GM12864 (cell line): ENCODE measurements at places on chromosomes 2 and 18.

DNA sequence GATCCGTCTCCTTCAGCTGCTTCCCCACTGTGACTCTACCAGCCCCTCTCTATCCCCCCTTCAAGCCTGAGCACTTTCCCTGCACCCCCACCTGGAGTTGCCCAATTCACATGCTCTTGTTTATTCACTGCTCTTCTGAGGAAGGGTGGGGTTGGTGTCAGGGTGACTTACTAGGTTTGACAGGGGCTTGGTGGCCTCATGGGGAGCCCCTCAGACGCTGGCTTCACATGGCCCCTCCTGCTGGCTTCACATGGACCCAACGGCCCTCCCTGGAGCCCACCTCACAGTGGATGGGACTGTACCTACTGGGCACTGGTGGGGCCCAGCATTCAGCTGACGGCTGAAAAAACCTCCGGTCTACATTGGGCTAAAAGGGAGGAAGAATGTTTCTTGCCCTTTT, 16.7 kb upstream of the MRPL33 start:
- no peak for DNase-seq

GRCh38 chr2:221731432-221732145, 159.5 kb upstream of the EPHA4 start:
- no peak for DNase-seq

DNA sequence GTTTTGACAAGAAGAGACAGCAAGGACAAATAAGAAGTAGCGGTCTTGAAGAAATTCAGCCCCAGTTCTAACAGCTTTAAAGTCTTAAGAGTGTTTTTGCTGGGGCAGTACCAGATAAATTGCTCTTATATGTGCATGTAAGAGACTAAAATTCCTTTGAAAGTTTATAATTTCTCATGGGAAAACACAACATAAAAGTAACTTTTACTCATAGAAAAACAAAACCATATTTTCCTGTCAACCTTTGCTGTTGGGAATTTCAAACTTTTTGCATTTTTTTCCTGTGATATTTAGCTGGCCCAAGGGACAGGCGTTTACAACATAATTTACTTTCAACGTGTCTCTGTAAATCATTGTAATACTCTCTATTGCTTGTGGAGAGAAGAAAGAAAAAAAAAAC, 767.8 kb upstream of the ZEB2 start:
- DNase-seq: no peak

GRCh38 chr2:59824314-59824713, 729.1 kb downstream of the BCL11A start:
- no peak for DNase-seq

GRCh38 chr2:130986890-130987493, 106.3 kb downstream of the FAM168B start:
- DNase-seq: no peak

- no peak for DNase-seq
Measured at GRCh38 chr2:24971286-24971535, 544 bp downstream of the DNAJC27 start.

DNA sequence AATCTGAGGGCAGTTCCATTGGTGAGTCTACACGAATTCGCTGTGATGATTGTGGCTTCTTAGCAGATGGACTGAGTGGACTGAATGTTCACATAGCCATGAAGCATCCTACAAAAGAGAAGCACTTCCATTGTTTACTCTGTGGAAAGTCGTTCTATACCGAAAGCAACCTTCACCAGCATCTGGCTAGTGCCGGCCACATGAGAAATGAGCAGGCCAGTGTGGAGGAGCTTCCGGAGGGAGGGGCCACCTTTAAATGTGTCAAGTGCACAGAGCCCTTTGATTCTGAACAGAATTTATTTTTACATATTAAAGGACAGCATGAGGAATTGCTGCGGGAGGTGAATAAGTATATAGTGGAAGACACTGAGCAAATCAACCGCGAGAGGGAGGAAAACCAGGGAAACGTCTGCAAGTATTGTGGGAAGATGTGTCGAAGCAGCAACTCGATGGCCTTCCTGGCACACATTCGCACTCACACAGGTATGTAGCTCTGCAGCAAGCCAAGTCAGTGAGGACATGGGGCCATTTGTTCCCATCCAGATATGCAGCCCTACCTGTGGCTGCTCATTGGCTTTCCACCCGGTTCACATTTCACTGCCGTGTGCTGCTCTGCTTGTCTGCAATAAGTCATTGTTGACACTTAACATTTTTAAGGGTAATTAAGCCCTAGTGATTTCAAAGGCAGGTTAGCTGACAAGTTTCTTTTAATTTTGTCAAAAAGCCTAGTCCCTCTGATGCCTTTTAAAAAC, 37.7 kb downstream of the ZNF407 start:
- DNase-seq: no peak
